Inflammatory macrophage treated with lipopolysaccharide for 4 hours (primary cell): ENCODE measurements at places on chromosomes 12 and 14.

- DNase-seq: no peak
These were observed 42.7 kb downstream of the ALX1 start for GRCh38 chr12:85322715-85323114.

- DNase-seq: peak; percentile 47
These were observed 16.4 kb downstream of the FOS start for GRCh38 chr14:75295061-75295461.

- DNase-seq: no peak
These were observed 108.4 kb downstream of the RFLNA start for GRCh38 chr12:124403273-124403672.

DNA sequence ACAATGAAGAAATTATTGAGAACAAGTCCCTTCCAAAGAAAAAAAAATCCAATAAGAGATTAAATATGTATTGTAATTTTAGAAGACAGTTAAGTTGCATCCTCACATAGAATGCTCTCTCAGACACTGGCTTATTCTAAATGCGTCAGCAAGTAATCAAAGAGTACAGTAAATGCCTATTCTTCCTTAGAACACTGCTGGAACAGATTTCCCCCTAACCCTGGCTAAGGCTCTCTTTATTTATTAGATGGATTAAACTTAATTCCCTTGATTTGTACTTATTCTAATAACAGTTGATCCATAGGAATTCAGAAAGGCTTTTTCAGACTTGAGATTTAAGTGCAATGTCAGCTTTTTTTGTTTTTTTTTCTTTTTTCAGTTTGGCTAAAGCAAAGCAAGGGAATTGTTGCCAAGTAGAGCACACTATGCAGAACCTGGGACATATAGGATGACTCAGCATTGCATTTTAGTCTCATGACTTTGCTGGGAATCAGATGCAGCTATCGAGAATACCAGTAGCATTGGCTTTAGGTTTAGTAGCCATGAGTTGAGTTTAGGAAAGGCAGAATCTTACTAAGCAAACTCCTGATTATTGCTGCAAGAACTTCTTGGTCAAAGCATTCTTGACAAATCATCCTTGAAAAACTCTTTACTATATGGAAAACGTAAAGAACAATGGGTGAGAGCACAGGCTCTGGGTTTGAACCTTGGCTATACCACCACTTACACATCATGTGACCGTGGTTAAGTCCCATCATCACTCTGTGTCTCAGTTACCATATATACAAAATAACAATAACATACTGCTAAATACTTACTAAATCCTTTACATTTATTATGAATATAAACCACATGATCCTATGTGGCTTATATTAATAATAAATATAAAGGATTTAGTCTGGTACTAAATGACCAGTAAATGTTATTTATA is 26.7 kb downstream of the MED21 start:
- DNase-seq: peak; percentile 26

DNA sequence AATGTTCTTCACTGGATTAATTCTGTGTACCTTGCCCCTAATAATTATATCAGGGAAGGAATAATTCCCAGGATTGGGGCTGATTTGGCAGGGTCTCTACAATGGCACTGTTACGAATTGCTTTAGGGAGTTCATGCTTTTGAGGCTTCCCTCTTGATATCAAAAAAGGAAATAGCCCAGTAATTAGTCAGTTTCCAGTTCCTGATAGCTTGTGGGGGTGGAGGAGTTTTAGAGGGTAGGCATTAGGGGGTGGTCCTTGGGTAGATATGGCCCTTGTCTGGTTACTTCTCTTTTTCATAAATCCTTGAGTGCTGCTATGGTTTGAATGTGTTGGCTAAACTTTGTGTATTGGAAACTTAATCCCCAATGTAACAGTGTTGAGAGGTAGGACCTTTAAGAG is 6.1 kb upstream of the SRSF5 start:
- DNase-seq: peak; percentile 25

DNA sequence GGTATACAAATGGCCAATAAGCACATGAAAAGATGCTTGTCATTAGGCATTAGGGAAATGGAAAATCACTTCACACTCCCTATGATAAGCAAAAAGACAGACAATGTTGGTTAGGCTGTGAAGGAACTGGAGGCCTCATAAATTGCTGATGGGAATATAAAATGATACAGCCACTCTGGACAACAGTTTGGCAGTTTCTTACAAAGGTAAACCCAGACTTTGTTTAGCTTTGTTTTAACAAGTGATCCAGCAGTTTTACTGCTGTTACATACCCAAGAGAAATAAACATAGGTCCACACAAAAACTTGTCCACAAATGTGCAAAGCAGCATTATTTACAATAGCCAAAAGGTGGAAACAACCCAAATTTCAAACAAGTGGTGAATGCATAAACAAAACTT is 5.4 kb downstream of the RPS6KA5 start:
- no peak for DNase-seq

DNA sequence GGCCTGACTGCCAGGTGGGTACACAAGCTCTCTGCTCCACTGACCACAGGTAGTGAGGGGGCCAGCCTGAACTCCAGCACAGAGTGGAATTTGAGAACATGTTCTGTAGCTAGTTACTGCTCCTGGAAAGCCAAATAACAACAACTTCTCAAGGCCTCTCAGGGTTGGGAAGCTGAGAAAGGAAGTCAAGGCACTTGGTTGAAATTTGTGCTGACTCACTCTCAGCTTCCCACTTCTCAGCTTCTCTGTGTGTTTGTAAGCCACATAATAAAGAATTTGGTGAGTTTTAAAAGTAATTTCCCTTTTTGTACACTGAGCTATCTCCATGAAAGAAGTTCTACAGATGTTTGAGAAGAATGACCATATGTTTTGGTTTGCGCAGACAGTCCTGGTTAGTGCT is 234.9 kb downstream of the KTN1 start:
- peak; percentile 75 for DNase-seq

DNA sequence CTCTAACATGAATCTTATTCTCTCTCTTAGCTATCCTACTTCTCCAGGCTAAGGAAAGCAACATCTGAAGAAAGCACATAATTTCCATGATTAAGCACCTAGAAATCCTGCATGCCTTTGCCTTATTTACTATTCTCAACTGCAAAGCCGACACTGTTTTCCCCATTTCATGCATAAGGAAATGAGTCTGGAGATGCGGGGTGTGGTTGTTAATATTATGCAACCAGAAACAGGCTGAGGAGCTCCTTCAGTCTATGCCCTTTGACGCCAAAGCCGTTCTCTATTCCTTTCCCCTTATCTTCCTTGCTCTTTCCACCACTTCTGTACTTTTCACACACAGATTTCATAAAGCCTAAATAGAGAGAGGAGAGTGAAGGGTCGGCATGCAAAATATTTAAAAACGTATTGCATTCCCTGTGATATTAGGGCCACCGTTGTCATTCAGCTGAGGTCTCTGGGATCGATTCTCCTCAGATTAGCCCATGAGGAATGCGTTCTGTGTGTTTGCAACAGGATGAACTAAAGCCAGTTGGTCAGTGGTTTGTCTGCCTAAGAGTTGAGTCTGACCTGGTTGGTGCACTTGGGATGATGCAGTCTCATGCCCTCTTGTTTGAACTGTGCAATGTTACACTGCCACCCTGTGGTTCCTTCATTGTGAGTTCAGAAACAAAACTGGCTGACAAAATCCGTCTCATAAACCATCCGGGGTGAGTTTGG is 53.1 kb upstream of the PLEKHG7 start:
- DNase-seq: peak; percentile 76

GRCh38 chr14:24279301-24280186 is 8.1 kb upstream of the RABGGTA start:
- peak; percentile 83 for DNase-seq

DNA sequence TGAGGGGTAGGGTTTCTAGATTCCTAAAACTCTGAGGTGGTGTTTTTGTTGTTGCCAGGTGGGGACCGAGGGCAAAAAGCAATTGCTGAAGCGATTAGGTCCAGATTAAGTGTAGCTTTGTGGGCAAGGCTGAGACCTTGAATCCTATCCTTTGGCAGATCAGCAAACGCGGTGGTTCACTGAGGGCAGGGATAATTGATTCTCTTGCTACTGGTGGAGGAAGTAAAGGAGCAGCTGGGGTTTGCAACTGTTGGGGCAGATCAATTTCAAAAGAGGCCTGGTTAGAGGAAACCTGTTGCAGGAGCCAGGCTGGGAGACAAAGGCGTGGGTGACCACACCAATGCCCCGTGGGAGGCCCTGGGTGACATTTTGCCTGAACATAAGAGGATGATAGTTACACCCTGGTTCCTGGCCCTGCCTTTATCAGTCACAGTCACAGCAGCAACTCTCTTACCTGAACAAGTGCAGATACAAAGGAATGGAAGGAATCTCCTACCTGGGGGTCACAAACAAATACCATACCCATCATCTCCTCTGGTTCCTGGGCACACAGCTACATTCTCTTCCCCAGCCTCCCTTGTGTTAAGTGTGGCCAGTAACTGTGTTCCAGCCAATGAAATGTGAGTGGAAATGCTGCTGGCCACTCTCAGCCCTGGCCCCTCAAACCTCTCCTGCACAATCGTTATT is 43.3 kb upstream of the RASSF3 start:
- DNase-seq: no peak

- DNase-seq: no peak
These were observed 72.1 kb downstream of the TRIM9 start for GRCh38 chr14:51022769-51023168.

DNA sequence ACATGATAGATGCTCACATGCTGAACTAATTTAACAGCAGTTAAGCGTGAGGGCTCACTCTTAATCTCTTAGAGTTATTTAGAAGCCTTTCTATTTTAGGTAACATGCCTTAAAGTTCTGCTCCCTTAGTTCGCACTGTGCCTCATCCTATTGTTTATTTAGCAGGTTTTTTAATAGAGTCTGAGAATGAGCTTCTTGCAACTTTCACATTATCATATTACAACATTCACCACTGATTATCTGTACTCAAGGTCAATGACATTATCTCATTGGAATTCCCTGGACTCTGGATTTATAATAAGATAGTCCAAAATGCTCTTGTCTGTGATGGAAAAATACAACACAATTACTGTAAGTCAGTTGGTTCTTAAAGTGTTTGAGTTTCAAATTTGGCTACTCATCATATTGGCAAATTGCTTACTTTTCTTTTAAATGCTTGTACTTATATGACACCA is 183.6 kb upstream of the SLC38A2 start:
- DNase-seq: no peak

DNA sequence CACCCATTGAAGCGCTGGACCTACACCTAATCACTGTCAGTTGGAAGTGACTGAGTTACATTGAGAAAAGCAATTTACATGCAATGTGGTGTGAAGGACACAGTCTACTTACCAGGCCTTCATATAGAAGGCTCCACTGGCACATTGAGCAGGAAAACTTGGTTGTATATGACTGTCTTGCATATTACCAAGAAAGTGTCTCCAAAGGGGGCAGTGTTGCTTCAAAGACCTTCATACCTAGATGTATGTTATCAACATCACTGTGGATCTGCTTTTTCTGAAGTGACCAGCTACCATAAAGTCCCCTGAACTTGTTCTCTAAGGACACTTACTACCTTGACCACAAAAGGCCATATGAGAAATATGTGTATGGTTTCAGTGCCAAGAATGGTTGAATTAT is 64.1 kb downstream of the NELL2 start:
- no peak for DNase-seq

DNA sequence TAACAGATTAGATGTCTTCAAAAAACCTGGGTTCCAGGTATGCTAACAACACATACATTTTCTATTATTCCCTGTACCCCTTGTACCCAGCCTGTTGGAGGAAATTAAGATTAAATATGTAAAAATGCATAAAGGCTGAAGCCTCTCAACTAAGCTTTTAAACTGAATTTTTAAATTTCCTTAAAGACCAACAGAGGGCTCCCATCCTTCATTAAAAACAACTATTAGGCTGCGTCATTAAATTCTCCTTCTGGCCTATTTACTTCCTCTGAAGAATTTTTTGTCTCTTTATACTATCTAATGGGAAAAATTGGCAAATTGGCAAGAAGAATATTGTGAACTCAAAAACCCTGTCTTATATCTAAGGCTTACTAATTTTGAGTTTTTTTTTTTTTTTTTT is 21.8 kb downstream of the SENP1 start:
- peak; percentile 2 for DNase-seq

- DNase-seq: no peak
These were observed 334.0 kb upstream of the FLRT2 start for GRCh38 chr14:85195872-85196477.

GRCh38 chr14:91273885-91274273 is 29.4 kb upstream of the GPR68 start:
- DNase-seq: peak; percentile 39

GRCh38 chr12:110996415-110996814 is 76.0 kb upstream of the MYL2 start:
- DNase-seq: no peak
